Sigmoid colon (tissue), 7 donors: ENCODE measurements at places on chromosomes 2 and 18. TPM values are rescaled to one million over a fixed set of nuclear protein-coding genes. Genes with fewer than 3 reads are reported as not detected.

- no peak for DNase-seq
Observed at GRCh38 chr2:114156366-114157056, 266.6 kb downstream of the ACTR3 start.

GRCh38 chr2:225366731-225367130 lies 32.8 kb upstream of the NYAP2 start:
- DNase-seq, result no peak

SP5 gene
- 4.6 TPM for total RNA-seq

- no peak for DNase-seq
Observed at GRCh38 chr2:172712251-172712650, 23.4 kb upstream of the RAPGEF4 start.

MERTK gene
- total RNA-seq, result 28.1 TPM

DNA sequence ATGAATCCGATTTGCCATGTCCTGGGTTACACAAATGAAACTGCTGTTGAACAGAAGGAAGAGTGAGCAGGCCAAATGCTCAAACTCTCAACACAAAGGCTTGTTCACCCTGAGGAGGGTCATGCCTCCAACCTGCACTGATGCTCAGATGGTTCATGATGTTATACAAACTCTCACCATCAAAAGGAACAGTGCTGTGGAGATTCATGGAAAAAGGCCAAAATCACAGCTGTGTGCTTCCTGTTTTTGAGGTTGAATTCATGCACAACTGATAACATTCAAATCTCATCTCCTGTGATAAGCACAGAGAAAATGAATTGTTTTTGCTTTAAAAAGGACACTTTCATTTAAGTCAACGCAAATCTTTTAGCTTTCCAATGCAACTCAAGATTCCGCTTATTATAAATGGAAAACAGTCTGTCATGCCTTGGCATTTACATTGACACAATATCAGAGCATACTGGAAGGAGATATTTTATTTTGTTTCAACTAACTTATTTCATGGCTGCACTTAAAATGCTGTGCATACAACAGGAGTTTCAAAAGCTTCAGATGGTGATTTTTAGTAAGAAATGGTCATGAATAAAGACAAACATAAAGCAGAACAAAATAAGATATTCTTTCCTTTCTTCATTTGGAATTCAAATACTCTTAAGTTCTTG lies 22.2 kb upstream of the TTN start:
- DNase-seq, result no peak

- DNase-seq, result no peak
Observed at GRCh38 chr2:134679745-134680144, 39.1 kb downstream of the TMEM163 start.

GRCh38 chr18:6021306-6022073 lies 126.2 kb upstream of the TMEM200C start:
- no peak for DNase-seq

C2orf76 gene
- 11.1 TPM for total RNA-seq

SPHKAP gene
- 0.41 TPM for total RNA-seq

DNA sequence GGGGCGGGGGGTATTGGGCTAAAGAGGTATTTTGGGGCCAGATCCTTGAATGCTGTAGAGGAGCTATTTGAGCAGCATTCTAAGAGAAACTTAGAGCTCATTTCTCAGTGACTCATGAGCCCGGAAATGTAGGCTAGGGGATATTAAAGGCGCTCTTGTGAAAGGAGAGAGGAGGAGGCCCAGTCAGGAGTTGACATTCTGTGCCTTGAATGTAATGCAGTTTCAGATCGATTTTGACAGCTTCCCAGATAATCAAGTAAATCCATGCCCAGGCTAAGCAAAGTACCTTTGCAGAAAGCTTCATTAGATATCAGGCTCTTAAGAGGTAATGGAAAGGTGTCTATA lies 1.5 kb downstream of the CAB39 start:
- DNase-seq, result no peak

DNA sequence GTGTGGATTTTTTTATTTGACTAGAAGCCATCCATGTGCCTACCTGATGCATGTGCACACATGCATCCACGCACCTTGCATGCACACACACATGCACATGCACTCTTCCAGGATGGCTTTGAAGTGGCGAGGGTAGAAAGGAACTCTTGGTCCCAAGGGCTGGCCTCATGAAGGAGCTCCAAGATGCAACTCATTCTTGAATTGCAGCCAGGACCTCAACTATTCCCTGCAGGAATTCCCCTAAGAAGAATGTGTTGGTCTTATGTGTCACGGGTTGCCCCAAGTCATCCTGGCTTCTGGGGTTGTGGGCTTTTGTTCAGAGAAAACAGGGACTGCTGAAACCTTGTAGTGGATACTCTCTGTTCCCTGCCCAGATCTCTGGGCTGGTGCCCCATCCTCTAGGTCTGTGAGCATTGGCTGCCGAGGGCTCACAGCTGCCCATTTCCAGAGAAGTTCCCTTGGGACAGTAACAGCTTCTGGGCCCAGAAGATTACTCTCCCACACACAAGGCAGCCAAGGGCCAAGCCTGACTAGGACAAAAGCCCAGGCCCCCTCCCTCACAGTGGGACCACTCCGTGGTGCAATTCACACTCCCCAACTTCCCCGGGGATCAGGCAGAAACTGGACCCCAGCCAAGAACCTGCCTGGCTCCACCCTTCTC lies 137.6 kb downstream of the COPS8 start:
- no peak for DNase-seq

DNA sequence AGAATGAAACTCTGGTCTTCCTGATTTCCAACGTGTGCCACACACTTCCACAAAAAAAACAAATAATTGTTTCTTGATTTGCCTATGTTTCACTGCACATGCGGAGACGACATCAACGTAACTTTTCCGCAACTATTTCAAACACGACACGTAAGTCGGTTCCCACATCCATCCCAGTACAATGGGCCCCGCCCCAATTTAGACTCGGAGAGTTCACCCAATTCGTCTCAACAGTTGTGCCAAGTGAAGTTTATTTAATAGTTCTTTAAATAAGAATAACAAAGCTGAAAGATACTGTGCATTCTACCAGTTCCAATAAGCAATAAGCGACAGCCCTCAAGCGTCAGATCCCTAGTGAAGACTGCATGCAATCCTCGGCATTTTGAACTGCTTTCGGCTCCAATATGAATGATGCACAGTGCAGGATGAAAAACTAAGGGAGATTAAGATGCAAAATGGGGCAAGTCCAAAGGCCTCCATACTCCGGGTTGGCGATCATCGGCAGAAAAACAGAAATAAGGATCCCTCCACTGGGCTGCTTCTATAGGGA lies 664 bp downstream of the CCT4 start:
- no peak for DNase-seq

MAIP1 gene
- 17.1 TPM for total RNA-seq

DNA sequence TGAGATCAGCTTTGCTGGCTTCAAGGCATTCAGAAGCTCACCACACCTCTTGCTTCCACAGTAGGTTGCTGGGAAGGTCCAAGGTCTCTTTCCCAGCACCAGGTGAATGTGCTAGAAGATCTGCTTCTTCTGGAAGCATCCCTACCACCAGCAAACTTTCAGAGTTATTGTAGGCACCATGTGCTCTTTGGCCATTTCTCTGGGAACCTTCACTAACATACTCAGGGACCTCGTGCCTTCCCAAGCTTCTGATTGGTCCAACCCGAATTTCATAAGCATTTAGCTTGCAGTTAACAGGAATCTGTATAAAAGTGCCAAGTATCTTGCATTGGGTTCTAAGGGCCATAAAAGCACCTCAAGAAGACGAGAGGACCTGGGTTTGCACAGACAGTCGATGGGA lies 86.5 kb upstream of the ARL4C start:
- DNase-seq, result no peak

POTEF gene
- not detected for total RNA-seq

GRCh38 chr18:23661735-23662308 lies 889 bp downstream of the ANKRD29 start:
- no peak for DNase-seq

LTBP1 gene
- 102 TPM for total RNA-seq

PIEZO2 gene
- 27.8 TPM for total RNA-seq
